ENCODE measurements at places on chromosomes 7 and 10.

DNA sequence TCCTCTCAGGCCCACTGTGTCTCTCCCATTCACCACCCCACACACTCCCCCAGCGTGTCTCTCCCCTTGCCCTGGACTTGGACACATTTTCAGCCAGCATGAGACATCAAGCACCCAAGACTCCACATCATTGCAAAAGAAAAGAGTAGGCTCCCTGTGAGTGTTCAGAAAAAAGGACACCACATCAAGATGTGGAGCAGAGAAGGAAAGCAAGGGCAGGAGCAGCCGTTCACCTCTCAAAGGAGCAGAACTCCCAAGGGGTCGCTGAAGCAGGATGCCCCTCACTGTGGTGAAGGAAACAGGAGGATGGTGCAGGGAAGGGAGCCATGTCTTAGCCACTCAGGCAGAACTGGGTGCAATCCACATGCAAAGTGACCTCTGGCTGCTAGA is 89.9 kb upstream of the MACROH2A2 start:
- no peak for DNase-seq

- DNase-seq, result no peak
Measured at GRCh38 chr7:93092757-93093370, 24.9 kb downstream of the SAMD9 start.

DNA sequence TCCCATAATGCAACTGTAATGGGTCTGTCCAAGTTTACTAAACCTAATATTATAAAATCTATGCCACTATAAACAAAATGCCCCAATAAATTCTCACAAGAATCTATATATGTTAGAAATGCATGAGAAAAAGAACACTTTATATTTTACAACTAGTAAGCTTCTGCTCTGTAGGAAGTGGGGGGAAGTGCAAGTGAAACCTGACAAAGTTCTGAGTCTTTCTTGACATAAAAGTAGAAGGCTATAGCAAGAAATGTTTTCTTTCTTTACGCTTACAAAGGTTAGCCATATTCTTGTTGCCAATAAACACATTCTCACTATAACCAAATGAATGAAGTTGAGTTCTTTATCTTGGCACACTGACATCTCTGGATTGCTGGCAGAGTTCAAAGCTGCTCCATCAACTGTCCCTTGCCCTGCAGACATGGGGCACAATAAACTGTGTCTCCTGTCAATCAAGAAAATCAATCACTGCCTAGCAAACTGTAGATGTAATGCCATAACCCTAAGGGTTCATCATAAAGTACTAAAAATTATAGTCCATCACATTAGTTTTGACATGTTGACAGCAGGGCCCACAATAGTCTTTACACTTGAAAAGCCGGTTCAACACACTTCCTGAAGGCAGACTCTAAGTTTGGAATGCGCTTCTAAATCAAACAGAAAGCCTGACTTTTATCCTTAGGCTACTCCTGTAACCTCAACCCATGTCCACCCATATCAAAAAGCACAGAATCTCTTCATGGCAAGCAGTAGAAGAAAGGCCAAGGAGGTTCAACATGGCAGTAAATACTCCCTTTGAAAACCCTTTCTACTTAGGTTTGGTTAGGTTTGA is 58.6 kb downstream of the TPK1 start:
- DNase-seq, result no peak

GRCh38 chr7:4222676-4223075 is 459.4 kb upstream of the FOXK1 start:
- peak; percentile 14 for DNase-seq

DNA sequence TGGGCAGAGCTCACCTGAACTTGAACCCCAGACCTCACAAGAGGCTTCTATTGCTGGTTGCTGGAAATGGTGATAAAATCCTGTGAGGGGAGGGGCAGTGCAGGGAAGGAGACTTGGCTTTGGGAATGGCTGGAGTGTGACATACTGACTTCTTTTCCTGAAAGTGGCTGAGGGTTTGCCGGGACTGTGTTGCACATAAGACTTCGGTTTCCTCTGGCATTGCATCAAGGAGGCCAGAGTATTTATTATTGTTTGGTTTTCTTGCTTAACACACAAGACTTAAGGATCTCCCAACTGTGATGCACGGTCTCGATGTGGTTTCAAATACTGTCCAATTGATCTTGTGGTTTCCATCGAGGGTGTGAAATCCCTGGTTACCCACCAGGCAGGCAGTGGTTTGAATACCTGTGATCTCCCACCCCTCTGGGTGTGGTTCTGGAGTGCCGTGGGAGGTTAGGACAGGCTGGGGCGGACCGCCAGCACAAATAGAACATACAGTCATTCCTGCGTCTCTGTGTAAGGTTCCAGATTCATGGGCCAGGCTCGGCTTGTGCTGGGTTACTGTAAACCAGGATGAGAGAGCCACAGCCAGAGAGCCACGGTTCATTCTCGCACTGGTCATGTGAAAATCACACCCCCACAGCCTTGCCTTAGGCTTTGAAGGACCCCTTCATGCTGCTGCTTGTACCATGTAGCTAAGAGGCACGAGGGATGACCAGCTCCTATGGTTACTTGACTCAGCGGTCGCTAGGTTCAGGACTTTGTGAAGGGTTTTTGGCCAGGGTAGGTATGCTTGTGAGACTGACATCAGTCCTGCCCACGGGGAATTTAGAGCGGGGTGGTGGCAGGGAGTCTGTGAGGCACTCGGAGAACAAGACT is 39.2 kb downstream of the WBP1L start:
- DNase-seq, result no peak

DNA sequence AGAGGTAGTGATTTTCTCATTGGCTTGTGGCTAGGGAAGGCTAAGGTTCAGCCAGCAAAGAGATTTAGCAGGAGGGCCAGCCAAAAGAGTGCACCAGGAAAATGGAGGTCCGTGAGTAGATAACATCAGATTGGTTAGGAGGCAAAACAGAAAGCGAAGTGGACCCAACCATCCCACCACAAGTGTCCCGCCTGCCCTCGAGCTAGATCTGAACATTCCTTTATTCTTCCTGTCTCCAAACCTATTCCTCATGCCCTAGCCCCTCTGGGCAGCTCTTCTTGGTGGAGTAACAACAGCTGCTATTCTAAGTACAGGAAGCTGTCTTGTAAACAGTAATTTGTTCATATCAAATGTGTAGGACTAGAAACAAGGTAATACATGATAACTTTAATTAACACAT is 85.7 kb upstream of the BET1 start:
- no peak for DNase-seq

- no peak for DNase-seq
Measured at GRCh38 chr7:122402235-122402634, 97.7 kb upstream of the FEZF1 start.

- no peak for DNase-seq
Measured at GRCh38 chr7:38873433-38873832, 35.6 kb downstream of the VPS41 start.

- no peak for DNase-seq
Measured at GRCh38 chr7:6186577-6186976, 85.8 kb downstream of the CYTH3 start.

DNA sequence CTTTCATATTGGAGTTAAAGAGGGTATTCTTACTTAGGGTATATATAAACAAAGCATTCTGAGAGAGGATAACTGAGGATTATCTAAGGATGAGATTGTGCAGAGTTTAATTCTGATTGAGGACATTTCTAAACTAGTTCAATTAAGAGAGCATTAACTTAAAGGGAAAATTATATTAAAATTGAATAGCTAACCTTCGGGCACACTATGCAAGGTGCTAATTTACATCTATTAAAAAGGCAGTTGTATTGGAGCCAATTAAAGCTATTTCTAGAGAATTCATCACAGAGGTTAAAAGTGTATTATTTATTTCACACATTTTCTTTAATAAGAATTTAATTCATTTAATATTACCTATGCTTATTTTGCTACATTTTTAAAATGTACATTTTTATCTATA is 17.0 kb upstream of the PIK3CG start:
- no peak for DNase-seq

All from NCI-H524 (cell line).